ENCODE measurements at places on chromosomes 3 and 15.

GRCh38 chr15:50209809-50210208, 27.8 kb downstream of the SLC27A2 start:
- DNase-seq = no peak

DNA sequence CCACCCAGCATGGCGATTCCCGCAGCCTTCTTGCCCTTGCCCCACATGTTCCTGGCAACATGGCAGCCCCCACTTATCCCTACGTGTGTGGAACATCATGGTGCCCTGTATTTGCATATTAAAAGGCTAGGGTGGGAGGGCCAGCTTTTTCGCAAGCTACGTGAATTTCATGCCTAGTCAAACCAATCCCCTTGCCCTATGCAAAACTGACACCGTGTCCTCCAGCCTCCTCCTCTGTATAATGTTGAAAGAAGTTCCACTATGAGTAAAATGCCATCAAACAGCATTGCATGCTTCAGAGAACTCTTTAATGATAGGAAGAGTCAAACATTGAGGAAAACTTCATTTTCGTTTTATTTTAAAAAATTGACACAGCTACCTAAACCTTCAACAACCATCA, 170.9 kb downstream of the IL1RAP start:
- no peak for DNase-seq

- DNase-seq = no peak
Measured at GRCh38 chr3:12663401-12663935, 449 bp downstream of the RAF1 start.

DNA sequence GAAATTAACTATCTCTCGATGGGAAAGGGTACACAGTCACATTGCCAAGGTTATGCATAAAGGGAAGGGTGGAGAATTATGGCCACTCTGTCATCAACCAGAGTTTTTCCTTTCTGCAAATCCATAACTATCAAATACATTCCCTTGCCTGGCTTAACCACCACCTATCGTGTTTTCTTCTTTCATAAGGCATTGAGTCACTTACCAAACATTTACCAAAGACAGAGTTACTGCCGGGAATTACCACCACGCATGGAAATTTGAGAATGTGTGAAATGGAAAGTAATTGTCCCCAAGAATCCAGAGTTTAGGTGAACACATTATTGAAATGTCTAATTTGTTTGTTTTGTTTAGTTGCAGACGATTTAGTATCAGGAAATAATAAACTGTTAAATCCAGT, 134.3 kb upstream of the LRRN1 start:
- no peak for DNase-seq

- DNase-seq = no peak
Measured at GRCh38 chr15:55277116-55277564, 12.5 kb downstream of the RAB27A start.

GRCh38 chr15:60893886-60894285, 335.2 kb downstream of the RORA start:
- no peak for DNase-seq

- no peak for DNase-seq
Measured at GRCh38 chr15:31511707-31512310, 185.2 kb downstream of the KLF13 start.

DNA sequence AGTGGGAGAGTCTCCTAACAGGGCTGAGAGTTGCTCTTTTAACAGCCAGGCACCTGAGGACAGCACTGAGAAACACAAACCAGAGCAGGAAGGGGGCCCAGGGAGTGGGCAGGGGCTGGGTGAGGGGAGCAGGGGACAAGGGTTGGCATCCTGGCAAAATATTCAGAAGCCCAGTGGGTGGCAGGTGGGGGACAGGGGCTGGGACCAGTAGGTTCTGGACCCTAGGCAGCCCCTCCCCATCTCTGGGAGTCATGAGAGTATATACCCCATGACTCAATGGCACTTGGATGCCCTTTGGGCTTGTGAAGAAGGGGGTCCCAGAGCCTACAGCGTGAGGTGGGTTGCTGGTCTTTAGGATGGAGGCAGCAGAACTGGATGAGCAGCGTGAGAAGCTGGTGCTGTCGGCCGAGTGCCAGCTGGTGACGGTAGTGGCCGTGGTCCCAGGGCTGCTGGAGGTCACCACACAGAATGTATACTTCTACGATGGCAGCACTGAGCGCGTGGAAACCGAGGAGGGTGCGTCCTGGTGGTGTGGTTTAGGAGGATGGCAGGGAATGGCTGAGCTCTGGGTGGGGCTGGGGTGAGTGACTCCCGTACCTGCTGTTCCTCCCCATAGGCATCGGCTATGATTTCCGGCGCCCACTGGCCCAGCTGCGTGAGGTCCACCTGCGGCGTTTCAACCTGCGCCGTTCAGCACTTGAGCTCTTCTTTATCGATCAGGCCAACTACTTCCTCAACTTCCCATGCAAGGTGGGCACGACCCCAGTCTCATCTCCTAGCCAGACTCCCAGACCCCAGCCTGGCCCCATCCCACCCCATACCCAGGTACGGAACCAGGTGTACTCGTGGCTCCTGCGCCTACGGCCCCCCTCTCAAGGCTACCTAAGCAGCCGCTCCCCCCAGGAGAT, 24.2 kb downstream of the NBEAL2 start:
- DNase-seq = no peak

DNA sequence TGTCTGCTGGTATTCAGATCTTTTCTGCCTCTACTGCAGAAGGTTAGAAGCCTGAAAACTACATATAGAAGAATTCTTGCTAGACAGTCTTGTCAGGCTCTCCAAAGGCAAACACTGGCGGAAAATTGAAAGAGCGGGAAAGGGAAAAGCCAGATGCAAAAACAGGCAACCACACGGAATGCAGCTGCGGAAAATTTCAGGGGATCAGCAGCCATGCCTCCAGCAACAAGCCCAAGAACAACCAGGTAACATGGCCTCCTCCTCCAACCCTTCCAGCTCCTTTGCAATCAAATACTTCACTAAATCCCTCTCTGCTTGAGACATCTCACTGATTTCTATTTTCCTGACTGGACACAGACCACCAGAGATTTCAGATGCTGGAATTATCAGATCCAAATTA, 9.6 kb downstream of the UBP1 start:
- DNase-seq = no peak

- no peak for DNase-seq
Measured at GRCh38 chr3:6447166-6447801, 413.6 kb upstream of the GRM7 start.

GRCh38 chr3:68919000-68919399, 13.3 kb downstream of the TAFA4 start:
- no peak for DNase-seq

GRCh38 chr15:75532413-75533250, 46.5 kb downstream of the PTPN9 start:
- DNase-seq = no peak

Measured in NCI-H2107 (cell line).